ENCODE measurements at places on chromosomes 3 and 15.

DNA sequence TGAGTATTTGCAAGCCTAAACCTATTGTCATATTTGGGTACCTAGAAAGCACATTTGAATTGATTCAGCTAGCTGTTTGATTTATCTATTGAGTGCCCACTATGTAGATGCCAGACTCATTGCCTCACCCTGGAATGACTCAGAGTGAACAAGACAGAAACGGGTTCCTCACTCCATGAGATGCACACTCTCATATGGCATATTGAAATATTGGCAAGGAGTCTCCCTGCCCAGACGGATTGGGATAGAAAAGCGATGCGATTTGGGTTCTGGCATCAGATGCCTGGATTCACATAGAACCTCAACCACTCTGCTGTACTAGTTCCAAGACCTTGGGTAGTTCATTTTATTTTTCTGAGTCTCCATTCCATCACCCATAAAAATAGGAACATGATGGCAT, 22.5 kb downstream of the LRRN1 start:
- DNase-seq, result no peak

GRCh38 chr15:87631775-87632174, 624.8 kb downstream of the NTRK3 start:
- DNase-seq, result no peak

DNA sequence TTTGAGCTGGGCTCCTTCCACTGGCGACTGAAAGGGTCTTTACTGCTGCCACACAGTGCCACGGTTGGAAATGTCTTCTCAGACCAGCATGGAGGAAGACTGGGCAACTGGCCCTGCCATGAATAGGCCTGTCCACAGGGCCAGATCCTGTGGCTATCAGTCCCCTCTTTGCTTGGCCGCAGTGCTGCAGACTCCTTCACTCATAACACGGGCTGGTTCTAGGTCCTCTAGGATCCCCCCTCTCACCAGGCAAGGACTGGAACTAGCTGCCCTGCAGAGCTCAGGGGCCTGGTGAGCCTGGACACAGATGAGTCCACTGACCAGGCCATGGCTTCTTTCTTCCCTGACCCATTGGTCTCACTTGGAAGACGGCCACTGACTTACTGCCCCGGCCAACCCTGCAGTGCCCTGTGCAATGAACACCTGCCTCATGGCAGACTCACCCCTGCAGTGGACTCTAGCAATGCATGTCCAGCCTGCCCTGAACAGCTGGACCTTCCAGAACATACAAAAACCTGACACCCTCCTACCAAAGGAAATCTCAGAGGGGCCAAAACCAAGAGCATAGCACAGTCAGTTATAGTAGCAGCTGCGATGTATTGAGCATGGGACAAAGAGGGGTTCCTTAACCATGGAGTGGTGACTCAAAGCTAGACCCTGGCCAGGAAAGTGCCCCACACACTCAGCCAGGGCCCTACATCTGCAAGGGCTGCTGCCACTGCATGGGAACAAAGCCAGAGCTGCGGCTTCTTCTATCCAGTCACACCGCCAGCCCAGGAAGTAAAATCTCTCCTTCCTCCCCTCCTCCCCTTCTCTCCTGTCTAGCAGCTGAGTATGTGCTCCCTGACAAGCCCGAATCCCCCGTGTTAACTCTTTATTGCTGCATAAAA, 72.1 kb upstream of the ITGA11 start:
- DNase-seq, result no peak

GRCh38 chr3:57244946-57245345, 17.4 kb downstream of the APPL1 start:
- DNase-seq, result no peak

- no peak for DNase-seq
Measured at GRCh38 chr15:101152914-101153313, 98.9 kb downstream of the CHSY1 start.
